ENCODE measurements at places on chromosomes 5 and 9.

GRCh38 chr5:140242890-140243585, 59.9 kb downstream of the PFDN1 start:
- DNase-seq, result no peak
- no peaks in the 10 kb centered on the region for H3K27me3 ChIP-seq
- H3K27ac ChIP-seq, result no peak overlapping the region
- H3K36me3 ChIP-seq, result peaks cover 7% of the 10 kb centered on the region

GRCh38 chr5:124876983-124877382, 130.5 kb upstream of the ZNF608 start:
- no peak overlapping the region for H3K27ac ChIP-seq
- no peak for DNase-seq
- H3K4me3 ChIP-seq, result no peak overlapping the region
- no peaks in the 10 kb centered on the region for H3K4me1 ChIP-seq
- no peaks in the 10 kb centered on the region for H3K36me3 ChIP-seq

- H3K27ac ChIP-seq, result no peak overlapping the region
- DNase-seq, result no peak
- no peak overlapping the region for H3K4me3 ChIP-seq
- no peaks in the 10 kb centered on the region for H3K27me3 ChIP-seq
- no peaks in the 10 kb centered on the region for H3K36me3 ChIP-seq
Observed at GRCh38 chr9:110029429-110029955, 178.5 kb downstream of the C9orf152 start.

DNA sequence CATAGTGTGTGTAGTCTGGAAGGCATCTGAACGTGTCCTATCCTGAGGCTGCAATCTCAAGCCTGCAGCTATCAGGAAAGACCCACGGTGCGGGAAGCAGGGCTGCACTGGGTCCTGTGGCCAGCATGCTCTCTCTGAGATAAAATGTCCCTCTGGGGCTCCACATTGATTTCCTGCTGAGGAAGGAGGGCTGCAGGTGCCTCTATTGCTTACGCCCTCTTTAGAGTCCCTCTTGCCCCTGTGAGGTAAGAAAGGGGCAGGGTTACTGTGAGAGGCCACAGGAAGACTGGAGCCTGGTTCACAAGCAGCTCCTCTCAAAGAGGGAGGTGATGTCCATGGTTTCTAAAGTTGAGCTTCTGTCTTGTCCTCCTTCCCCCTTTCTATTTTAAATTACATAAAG, 299.9 kb upstream of the RFX3 start:
- H3K27ac ChIP-seq, result no peak overlapping the region
- H3K4me1 ChIP-seq, result no peaks in the 10 kb centered on the region
- no peaks in the 10 kb centered on the region for H3K27me3 ChIP-seq
- no peaks in the 10 kb centered on the region for H3K36me3 ChIP-seq
- DNase-seq, result no peak

GRCh38 chr5:74638544-74638969, 2.0 kb downstream of the ENC1 start:
- H3K4me1 ChIP-seq, result peaks cover 25% of the 10 kb centered on the region
- no peak for DNase-seq
- H3K27me3 ChIP-seq, result no peaks in the 10 kb centered on the region
- H3K4me3 ChIP-seq, result peak overlapping the region; percentile 64
- H3K36me3 ChIP-seq, result no peaks in the 10 kb centered on the region

DNA sequence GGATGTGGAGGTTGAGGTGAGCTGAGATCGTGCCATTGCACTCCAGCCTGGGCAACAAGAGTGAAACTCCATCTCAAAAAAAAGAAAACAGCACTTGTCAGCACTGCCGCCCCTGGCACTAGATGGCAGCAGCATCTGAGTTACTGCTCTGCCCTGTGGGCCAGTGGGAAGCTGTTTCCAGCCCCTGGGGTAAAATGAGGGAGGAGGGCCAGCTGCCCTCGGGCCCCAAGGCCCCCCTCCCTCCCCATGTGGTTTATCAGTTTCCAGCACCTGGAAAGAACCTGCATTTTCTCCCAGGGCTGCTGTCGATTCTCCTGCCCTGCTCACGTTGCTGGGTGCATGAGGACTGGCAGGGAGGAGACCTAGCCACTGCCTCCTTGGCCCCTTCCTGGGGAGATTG, 13.2 kb upstream of the CEL start:
- DNase-seq, result peak; percentile 29
- H3K27ac ChIP-seq, result no peak overlapping the region
- no peaks in the 10 kb centered on the region for H3K27me3 ChIP-seq
- peaks cover 63% of the 10 kb centered on the region for H3K36me3 ChIP-seq
- no peaks in the 10 kb centered on the region for H3K4me1 ChIP-seq

- H3K27me3 ChIP-seq, result peaks cover 8% of the 10 kb centered on the region
- no peaks in the 10 kb centered on the region for H3K4me1 ChIP-seq
- no peaks in the 10 kb centered on the region for H3K36me3 ChIP-seq
- DNase-seq, result no peak
- no peak overlapping the region for H3K27ac ChIP-seq
Observed at GRCh38 chr5:146399481-146399880, 47.7 kb upstream of the TCERG1 start.

- no peaks in the 10 kb centered on the region for H3K36me3 ChIP-seq
- no peak for DNase-seq
- no peak overlapping the region for H3K27ac ChIP-seq
- H3K4me1 ChIP-seq, result no peaks in the 10 kb centered on the region
- no peaks in the 10 kb centered on the region for H3K27me3 ChIP-seq
- H3K4me3 ChIP-seq, result no peak overlapping the region
Observed at GRCh38 chr5:74257060-74257527, 383.4 kb downstream of the ENC1 start.

DNA sequence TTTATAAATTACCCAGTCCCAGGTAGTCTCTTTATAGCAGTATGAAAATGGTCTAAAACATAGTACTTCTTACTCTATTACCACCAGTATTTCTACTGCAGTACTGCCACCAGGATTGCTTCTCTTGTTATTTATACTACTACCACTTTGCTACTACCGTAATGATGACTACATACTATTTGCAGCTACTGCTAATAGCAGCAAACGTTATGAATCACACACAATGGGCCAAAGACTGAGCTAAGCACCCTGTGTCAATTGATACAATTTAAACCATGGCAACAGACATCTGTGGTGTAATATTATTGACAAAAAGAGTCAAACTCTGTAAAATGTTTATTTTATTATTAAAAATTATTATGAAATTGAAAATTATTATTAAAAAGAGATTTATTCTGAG, 15.3 kb upstream of the KIF12 start:
- H3K36me3 ChIP-seq, result no peaks in the 10 kb centered on the region
- no peaks in the 10 kb centered on the region for H3K4me1 ChIP-seq
- no peaks in the 10 kb centered on the region for H3K27me3 ChIP-seq
- no peak overlapping the region for H3K27ac ChIP-seq
- no peak for DNase-seq
- H3K4me3 ChIP-seq, result no peak overlapping the region

- H3K36me3 ChIP-seq, result no peaks in the 10 kb centered on the region
- H3K27ac ChIP-seq, result no peak overlapping the region
- H3K27me3 ChIP-seq, result no peaks in the 10 kb centered on the region
- H3K4me1 ChIP-seq, result no peaks in the 10 kb centered on the region
- H3K4me3 ChIP-seq, result no peak overlapping the region
Observed at GRCh38 chr5:24589566-24589965, 55.2 kb downstream of the CDH10 start.

DNA sequence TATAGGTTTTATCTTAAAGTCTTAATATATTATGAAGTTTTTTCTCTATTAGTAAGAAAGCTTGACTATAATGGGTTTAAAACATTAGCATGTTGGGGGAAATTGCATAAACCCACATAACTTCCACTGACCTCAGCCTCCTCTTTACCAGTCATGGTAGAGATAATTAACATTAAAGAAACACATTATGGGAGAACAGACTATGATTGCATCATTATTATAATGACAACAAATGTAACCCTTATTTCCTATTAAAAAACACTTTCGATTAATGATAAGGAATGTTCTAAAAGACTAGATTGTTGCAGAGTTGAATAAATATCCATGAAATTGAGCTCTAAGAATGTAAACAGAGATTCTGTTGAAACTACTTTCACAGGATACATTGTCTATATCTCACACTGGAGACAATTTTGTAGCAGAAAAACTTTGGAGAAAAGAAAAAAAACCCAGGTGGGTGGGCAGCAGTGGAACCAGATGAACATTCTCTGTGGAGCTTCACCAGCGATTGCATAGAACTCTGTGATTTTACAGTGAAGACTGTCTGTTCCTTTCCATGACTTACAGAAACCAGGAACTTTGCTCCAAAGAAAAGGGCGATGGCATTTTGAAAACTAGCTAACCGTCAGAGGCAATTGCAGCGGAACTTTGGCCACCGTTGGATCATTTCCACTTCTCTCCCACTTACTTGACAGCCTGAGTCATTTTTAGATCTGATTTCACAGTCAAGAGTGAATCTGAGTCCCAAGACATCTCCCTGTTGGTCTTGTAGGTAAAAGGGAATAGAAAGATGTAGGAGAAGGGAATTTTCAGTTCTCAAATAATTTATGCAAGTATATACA, 21.0 kb upstream of the ERAP2 start:
- H3K27ac ChIP-seq, result no peak overlapping the region
- H3K27me3 ChIP-seq, result no peaks in the 10 kb centered on the region
- no peak for DNase-seq
- no peaks in the 10 kb centered on the region for H3K36me3 ChIP-seq

DNA sequence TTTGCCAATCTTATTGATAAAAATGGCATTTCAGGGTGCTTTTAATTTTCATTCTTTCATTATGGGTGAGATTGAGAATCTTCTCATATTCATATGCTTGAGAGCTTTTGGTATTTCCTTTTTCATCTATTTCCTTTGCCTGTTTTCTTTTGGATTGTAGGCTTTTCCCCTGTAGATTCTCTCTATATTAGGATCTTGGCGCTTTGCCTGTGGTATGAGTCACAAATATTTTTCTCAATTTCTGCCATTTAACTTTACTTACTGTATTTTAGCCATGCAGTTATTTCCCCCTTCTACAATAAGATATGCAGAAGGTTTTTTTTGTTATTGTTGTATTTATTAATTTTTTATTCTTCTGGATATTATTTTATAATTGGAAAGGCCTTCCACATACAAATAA, 21.5 kb upstream of the KLF9 start:
- H3K4me3 ChIP-seq, result no peak overlapping the region

- H3K4me3 ChIP-seq, result no peak overlapping the region
- no peak overlapping the region for H3K27ac ChIP-seq
- no peaks in the 10 kb centered on the region for H3K4me1 ChIP-seq
Observed at GRCh38 chr5:127834554-127834953, 131.4 kb downstream of the CCDC192 start.

GRCh38 chr5:53575831-53576230, 15.4 kb downstream of the NDUFS4 start:
- no peak overlapping the region for H3K4me3 ChIP-seq
- no peak overlapping the region for H3K27ac ChIP-seq
- no peaks in the 10 kb centered on the region for H3K36me3 ChIP-seq
- no peak for DNase-seq

DNA sequence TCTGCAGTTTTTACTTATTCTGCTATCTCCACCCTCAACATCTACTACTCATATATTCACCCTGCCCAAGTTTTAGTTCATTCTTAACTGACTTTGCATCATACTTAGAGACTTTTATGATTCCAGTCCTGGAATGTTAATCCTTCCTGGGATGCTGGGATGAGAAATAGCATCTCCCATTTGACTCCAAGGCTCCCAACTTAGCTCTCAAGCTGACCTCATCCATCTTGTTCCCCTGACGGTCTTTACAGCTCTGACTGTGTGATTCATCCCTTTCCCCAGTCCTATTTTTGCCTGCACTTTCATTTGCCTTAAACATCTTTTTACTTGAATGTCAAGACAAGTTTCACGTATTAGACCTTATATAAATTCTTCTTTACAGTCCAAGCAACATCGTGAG, 297.8 kb downstream of the EPB41L4A start:
- H3K36me3 ChIP-seq, result no peaks in the 10 kb centered on the region
- no peaks in the 10 kb centered on the region for H3K4me1 ChIP-seq
- H3K4me3 ChIP-seq, result no peak overlapping the region
- H3K27me3 ChIP-seq, result no peaks in the 10 kb centered on the region
- DNase-seq, result no peak
- no peak overlapping the region for H3K27ac ChIP-seq

GRCh38 chr9:102507044-102507687, 488.0 kb upstream of the CYLC2 start:
- H3K36me3 ChIP-seq, result no peaks in the 10 kb centered on the region
- H3K4me3 ChIP-seq, result no peak overlapping the region
- no peak overlapping the region for H3K27ac ChIP-seq
- H3K27me3 ChIP-seq, result no peaks in the 10 kb centered on the region
- no peak for DNase-seq

DNA sequence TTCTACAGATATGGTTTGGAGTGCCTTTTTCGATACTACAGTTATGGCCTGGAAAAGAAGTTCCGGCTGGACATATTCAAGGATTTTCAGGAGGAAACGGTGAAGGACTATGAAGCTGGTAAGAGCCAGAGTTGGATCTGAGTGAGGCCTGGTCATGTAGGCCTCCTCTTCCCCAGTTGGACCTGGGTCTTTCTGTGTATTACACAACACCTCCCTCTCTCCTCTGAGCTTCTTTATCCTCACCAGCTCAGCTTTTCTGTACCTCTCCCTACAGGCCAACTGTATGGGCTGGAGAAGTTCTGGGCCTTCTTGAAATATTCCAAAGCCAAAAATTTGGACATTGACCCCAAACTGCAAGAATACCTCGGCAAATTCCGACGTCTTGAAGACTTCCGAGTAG, 39.2 kb downstream of the FAXDC2 start:
- H3K27ac ChIP-seq, result no peak overlapping the region
- peaks cover 54% of the 10 kb centered on the region for H3K36me3 ChIP-seq
- peaks cover 15% of the 10 kb centered on the region for H3K4me1 ChIP-seq
- no peak for DNase-seq

DNA sequence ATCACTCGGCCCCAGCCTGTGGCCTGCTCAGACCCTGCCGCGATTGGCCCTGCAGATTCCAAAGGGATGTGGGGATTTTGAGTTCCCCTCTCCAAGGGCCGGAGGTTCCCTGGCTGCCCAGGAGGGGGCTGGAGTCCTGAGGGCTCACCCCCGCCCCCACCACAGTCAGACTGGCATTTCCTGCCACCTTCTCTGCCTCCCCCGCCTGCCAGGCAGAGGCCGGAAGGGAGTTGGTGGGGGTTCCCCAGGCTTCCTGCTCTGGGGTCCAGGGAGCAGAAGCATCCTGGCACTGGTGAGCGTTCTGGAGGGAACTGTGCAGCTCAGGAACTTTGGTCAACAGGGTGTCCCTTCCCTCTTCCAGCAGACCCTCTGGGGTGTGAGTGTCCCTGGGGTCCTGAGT, 70.6 kb downstream of the RXRA start:
- peak; percentile 48 for DNase-seq
- peak overlapping the region; percentile 97 for H3K27ac ChIP-seq
- H3K4me3 ChIP-seq, result peak overlapping the region; percentile 17
- H3K4me1 ChIP-seq, result peaks cover 64% of the 10 kb centered on the region

GRCh38 chr5:141338538-141339306, at the start of gene PCDHGA2:
PCDHGA2 (plus strand) TSS chr5:141338760.
- DNase-seq, result no peak
- H3K27ac ChIP-seq, result no peak within 1 kb of the TSS
- no peaks in the 10 kb centered on the region for H3K4me1 ChIP-seq

- H3K27me3 ChIP-seq, result peaks cover 12% of the 10 kb centered on the region
- no peak overlapping the region for H3K4me3 ChIP-seq
- H3K36me3 ChIP-seq, result no peaks in the 10 kb centered on the region
- H3K4me1 ChIP-seq, result peaks cover 12% of the 10 kb centered on the region
Observed at GRCh38 chr5:139644001-139644456, 4.1 kb upstream of the CXXC5 start.

Data from CD4-positive, alpha-beta memory T cell (primary cell).